CD4-positive, alpha-beta T cell treated with Interleukin-4 for 4 hours (primary cell): ENCODE measurements at places on chromosomes 2 and 18.
A peak's percentile ranks its signal among the peaks of the same experiment; 100 is the strongest.

- DNase-seq: no peak
These were observed 90.4 kb downstream of the TPO start for GRCh38 chr2:1503471-1504310.

GRCh38 chr2:202135091-202135874 is 62.2 kb downstream of the KIAA2012 start:
- no peak for DNase-seq

GRCh38 chr2:145421841-145422240 is 901.9 kb upstream of the ZEB2 start:
- DNase-seq: no peak

- no peak for DNase-seq
These were observed 10.0 kb upstream of the LAPTM4A start for GRCh38 chr2:20061476-20061875.

GRCh38 chr2:54673501-54673998 is 49.9 kb upstream of the EML6 start:
- DNase-seq: no peak

DNA sequence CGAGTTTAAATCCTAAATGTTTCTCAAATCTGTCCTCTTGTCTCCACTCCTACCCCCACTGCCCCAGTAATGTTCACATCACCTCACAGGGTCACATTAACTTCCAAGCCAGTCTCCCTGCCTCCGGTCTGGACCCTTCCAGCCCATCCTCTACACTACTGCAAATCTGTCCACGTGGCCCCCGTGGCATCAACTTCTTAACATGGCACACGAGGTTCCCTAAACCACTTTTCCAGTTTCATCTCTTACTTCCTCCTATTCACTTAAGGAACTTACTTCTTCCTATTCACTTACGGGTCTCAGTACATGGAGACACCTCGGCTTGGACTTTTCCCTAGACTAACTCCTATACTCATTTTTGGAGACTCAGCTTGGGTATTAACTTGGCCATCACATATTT is 27.0 kb downstream of the MRPL33 start:
- DNase-seq: no peak

- DNase-seq: no peak
These were observed 97.4 kb downstream of the FSIP2 start for GRCh38 chr2:185835974-185836373.

- no peak for DNase-seq
These were observed 165.9 kb upstream of the CCDC150 start for GRCh38 chr2:196473617-196474016.

DNA sequence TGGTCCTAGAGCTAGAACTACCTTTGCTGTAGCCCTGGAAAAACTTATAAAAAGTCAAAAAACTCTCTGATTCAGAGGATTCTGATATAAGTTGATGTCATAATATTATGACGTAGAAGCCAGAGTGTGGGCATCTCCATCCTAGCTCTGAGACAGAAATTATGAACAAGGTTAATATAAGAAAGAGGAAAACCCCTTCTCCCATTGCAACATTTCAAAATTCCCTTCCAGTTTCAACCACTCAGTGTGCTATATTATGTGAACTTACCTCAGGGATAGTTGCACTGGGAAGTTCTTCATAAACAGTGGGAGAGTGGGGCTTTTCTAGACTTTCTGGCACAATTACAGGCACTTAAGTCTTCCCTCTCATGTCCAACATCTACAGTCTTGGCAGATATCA is 171.6 kb downstream of the PIK3C3 start:
- DNase-seq: no peak

DNA sequence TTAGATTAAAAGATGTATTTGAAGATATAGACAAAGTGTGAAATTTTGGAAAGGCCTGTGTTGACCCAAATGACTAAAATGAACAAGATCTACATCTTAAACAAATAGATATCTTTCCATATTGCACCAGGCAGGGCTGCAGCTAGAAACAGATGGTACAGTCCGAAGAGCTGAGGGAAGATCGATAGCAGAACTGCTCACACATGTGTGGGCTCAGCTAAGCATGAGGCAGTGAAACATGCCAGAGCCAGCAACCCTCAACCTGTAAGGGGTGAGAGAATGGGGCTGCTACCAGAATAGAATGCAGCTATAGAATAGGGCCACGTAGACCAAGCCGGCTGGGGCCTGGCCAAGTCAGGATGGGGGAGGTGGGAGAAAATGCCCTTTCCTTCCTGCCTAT is 87.8 kb downstream of the SLC5A7 start:
- no peak for DNase-seq

DNA sequence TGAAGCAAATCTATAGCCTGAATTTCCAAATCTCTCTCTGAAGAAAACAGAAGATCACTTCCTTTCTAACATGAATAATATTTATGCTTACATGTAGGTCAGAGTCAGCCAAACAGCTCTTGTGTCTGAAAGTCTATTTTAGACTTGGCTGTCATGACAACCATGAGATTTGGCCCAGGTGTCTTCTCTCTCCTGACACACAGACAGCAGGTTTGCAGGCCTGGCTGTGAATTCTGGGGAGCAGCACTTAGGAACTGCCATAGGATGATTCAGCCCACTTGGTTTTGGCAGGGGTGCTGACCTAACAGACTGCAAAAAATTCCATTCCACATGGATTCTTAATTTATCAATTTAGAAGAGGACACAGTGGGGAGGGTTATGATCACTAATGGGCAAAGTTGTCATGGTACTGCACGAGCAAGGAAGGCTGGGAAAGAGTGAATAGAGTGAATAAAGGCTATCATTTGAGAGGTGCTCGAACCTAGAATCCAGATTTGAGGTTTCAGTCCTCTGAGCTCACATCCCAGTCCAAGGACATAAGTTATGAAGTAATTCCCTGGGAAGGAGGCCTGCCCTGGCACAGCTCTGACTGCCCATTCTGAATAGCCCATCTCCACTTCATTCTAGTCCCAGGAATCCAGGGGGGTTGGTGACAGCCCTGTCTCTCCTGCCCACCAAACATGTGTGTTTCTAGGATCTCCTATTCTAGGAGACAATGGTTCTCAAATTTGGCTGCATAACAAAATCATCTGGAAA is 453.9 kb upstream of the TRIB2 start:
- no peak for DNase-seq

GRCh38 chr2:152454960-152455359 is 120.0 kb downstream of the FMNL2 start:
- no peak for DNase-seq

- no peak for DNase-seq
These were observed 117.6 kb downstream of the MYO1B start for GRCh38 chr2:191362841-191363240.

- DNase-seq: peak; percentile 34
These were observed 7.2 kb downstream of the MTHFD2 start for GRCh38 chr2:74205596-74205995.

DNA sequence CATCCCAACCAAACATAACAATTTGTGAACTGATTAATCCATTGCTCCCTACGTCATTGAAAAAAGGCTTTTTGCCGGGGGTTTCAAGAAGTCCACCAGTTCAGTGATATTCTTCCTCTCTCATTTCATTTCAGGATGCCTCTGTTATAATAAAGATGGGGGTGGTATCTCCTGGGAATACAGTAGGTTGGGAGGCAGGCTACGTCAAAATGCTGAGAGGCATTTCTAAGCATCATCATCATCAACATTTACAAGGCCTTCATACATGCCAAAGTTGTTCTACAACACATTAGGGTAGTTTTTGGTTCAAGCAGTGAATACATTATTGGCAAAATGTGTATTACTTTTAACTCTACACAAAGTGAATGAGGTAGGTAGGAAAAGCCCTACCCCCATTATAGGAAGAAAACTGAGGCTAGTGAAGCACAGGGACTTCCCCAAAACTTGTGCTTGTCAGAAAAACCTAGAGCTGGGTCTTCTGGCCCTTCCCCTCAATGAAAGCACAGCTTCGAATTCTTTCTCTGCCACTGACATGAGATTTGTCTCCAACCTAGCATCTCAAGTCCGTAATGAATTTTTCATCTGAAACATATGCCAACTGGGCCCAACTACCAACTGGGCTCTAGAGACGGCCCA is 11.3 kb downstream of the OSR1 start:
- no peak for DNase-seq

GRCh38 chr2:85690932-85691331 is 3.2 kb upstream of the GNLY start:
- DNase-seq: no peak

- no peak for DNase-seq
These were observed 494.9 kb downstream of the NYAP2 start for GRCh38 chr2:225894236-225894980.

DNA sequence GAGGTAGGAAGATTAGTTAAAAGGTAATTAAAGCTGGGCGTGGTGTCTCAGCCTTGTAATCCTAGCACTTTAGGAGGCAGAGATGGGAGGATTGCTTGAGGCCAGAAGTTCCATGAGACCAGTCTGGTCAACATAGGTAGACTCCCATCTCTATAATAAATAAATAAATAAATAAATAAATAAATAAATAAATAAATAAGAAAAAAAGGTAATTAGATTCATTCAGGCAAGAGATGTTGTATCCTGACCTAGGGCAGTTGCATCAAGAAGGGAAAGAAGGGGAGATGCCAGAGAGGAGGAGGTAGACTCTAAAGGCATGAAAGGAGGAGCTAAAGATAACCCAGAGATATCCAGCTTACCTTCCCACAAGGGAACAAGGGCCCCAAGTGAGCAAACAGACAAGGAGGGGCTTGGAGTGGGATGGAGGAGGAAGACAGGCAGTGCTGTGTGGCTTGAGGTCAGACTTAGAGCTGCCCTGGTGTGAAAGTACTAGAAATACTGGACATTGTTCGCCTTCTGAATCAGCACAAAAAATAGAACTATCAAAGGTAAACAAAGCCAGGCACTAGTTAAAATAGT is 7.4 kb upstream of the RAB1A start:
- no peak for DNase-seq

DNA sequence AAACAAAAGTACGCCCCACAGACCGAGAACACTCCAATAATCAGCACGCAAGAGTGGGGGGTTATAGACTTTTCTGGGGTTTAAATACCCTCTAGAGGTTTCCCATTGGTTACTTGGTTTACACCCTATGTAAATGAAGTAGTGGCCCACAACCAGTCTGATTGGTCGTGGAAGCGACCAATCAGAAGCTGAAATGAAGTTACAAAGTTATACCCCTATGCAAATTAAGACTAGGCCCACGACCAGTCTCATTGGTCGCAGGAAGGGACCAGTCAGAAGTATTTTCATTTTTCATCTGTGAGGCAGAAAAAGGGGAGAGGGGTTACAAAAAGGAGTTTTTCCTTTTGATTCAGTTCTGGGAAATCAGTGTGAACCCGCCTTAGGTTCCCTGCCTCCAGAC is 55.3 kb upstream of the YWHAQ start:
- no peak for DNase-seq

- no peak for DNase-seq
These were observed 948.8 kb upstream of the FAM98A start for GRCh38 chr2:34547900-34548299.

DNA sequence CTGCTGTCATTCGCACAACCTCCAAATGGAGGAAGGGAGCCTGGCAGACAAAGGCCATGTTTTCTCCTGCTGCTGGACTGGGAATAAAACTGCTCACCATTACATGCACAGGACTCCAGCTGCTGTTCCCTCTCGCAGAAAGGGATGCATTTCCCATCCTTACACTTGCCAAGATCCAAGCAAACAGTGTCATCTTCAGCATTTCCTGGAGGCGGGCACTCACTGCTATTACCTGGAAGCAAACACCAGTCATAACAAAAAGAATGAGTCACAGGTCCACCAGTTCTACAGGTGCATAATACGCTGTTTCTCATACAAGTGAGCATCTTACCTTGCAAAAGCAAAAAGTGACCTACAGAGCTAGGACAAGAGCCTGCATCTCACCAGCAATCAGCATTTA is 22.7 kb downstream of the IAH1 start:
- DNase-seq: no peak

DNA sequence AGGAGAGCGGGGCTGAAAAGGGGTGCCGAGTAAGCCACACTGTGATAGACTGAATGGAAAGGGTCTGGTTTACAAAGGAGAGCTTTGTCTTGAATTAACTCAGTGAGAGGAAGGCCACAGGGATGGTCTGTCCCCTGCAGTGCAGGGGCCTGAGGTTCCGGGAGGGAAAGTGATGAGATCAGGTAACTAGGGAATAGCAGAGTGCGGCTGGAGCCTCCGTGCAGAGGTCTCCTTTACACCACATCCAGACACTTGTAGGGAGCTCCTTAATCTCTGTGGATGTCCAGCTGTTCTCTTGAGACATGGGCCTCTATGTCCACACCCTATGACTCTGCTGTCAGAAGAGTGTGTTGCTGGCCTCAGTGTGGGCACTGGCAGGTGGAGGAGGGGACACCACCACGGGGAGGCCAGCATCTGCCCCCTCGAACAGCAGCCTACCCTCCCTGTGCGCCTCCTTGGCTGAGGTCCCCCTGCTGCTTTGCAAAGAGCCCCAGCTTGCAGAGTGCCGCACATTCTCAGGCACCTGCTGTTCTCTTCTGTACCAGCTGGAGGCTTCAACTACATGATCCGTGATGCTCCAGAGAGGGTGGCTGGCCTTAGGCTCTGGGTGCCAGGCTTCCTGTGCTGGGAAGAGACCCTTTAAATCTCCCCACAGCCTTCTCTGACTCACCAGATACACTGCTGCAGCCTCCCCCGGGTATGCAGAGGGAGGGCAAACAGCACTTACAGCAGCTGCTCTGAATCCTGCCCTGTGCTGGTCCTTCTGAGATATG is 25.9 kb downstream of the ENOSF1 start:
- DNase-seq: no peak

- DNase-seq: no peak
These were observed 392.3 kb downstream of the GALNT13 start for GRCh38 chr2:154264024-154264423.

DNA sequence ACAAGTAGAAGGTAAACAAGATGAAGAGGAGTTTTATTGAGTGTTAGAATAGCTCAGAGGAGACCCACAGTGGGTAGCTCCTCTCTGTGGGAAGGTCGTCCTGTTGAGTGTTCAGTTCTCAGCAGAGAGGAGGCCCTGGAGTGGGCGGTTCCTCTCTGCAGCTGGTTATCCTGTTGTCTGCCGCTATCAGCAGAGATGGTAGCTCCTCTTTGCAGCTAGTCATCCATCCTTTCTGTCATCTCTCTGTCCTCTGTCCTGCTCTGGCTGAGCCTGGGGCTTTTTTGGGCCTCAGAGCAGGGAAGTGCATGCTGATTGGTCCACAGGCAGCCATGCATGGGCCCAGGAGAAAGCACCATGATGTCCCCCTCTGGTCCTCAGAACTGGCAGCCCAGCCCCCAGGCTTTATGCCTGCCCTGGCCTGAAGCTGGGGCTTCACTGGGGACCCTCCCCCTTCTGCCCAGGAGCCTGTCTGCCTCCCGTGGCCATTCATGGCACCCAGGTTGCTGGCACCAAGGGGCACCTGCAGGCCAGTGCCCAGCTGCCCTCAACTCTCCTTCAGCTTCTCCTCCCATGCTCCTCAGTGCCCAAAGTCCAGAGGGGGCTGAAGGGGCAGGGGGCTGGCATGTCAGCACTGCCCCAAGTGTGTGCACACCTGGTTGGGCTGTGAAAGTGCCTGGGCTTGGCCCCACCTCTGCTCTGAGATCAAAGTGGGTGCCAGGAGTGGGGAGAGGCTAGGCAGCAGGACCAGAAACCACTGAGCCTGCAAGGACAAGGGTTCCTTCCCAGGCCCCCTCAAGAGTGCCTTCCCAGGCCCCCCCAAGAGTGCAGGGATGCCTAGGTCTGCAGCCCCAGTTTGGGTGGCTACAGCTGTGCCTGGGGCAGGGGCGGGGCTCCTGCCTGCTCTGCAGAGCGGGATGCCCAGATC is 98.7 kb downstream of the TWIST2 start:
- DNase-seq: no peak

- DNase-seq: no peak
These were observed 355.0 kb upstream of the LYPD1 start for GRCh38 chr2:133025004-133025403.
